Activated T-helper 1 cell treated with anti-CD3 and anti-CD28 coated beads, Interleukin-2, amount 50 U/mL, for 16 hours (primary cell): ENCODE measurements at places on chromosomes 3 and 15.

DNA sequence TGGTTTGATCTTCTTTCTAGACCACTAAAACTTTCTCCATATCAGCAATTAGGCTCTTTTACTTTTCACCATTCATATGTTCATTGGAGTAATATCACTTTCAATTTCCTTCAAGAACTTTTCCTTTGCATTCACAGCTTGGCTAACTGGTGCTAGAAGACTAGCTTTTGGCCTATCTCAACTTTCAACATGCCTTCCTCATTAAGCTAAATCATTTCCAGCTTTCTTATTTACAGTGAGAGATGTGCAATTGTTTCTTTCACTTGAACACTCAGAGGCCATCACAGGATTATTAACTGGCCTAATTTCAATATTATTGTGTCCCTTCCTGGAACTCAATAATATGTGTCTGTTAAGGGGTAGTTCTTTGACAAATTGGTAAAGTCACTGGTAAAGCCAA lies 42.8 kb upstream of the PLOD2 start:
- no peak for DNase-seq

- DNase-seq = no peak
Measured at GRCh38 chr15:78775472-78775871, 35.8 kb downstream of the ADAMTS7 start.

DNA sequence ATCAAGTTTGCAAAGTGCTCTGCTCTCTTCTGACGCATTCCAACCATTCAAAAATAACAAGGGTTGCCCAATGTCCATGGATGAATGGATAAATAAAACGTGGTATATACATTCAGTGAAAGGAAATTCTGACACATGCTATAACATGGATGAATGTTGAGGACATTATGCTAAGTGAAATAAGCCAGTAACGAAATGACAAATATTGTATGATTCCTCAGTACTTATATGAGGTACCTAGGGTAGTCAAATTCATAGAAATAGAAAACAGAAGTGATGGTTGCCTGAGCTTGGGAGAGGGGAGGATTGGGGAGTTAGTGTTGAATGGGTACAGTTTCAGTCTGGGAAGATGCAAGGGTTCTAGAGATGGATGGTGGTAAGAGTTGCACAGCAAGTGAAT lies 33.9 kb downstream of the SH3BP5 start:
- DNase-seq = no peak

DNA sequence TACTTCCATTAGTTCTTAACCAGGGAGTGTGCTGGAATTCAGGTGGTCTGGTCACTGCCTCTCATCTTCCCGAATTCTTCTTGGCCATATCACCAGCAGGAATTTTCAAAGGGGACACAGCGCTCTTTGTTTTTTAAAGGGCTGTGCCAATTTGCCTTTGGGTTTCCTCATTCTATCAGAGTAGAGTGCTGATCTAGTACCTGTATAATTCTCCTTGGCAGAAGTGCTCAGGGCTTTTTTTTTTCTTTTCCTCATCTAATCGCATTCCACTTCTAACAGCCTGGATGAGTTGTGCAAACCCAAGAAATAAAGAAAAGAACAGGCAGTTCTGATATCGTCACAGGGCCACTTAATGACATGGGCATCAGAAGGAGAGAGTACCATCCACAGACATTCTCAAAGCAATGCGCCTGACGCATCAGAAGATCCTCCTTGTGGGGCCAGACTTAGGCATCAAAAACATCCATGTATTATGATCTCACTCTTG lies 121.0 kb downstream of the ASB7 start:
- DNase-seq = no peak

DNA sequence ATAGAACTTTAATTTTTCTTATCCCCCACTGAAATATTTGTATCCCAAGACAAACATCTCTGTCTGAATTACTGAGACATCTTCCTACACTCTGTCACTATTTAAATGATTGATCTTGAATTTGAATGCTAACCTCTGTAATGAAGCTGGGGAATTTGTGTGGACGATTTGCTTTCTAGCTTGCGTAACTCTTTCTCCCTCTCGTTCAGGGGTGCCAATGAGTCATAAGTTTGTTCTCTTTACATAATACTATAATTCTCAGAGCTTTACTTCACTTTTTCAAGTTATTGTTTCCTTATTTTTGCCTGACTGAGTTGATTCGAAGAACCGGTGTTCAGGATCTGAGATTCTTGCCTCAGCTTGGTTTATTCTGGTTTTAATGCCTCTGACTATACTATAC lies 783.3 kb upstream of the CADM2 start:
- no peak for DNase-seq

- DNase-seq = no peak
Measured at GRCh38 chr3:1394188-1394587, 301.4 kb downstream of the CNTN6 start.

DNA sequence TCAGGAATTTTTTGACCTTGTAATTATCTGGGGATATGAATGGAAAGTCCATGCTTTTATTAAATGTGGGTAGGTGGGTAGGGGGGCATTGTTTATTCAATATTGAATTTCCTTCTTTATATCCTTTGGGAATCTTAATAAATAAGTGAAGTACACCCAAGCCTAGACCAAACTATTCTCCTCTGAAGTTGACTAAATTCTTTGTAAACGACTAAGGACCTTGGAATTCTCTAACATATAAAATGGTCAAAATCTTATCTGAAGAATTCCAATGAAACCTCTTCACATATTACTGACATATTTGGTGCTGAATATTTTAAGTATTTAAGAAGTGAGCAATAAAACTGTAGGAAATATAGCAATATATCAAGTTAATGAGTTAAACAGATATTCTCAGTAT lies 1432.1 kb upstream of the GBE1 start:
- DNase-seq = no peak

GRCh38 chr3:151216641-151217607 lies 13.9 kb upstream of the GPR171 start:
- no peak for DNase-seq

DNA sequence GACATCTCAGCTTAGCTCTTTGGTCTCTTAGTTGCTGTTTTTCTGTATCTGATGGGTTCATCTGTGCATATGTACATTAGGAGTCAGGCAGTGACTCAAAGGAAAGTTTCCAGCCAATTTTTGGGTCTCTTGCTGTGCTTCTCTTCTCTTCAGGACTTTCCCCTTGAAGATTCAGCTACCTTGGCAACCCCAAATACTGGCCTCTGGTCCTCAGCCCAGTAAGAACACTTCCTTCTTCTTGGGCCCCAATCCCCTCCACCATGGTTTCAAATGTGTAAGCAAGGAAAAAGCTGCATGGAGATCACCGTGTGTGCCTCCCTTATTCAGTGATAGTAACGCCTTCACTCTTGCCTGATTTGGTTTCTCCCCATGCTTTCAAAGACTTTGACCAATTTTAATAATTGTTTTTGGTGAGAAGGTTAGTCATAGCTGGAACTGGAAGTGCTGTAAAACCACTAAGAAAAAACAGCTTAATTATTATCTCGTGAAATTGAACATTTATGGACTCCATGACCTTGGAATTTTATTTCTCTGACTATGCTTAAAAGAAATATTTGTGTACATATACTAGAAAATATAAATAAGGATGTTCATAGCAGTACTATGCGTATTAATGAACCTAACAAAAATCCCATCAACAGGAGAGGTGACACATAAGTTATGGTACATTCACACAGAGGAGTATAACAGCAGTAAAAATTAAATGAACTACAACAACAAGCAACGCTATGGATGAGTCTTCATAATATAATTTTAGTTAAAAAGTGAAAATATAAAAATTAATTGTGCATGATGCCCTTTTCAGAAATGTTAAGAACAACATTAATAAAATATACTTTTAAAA lies 125.3 kb upstream of the BCL6 start:
- DNase-seq = no peak

GRCh38 chr3:42800251-42800650 lies 4.0 kb downstream of the HIGD1A start:
- no peak for DNase-seq

- no peak for DNase-seq
Measured at GRCh38 chr3:101846709-101847108, 2.6 kb upstream of the NFKBIZ start.

DNA sequence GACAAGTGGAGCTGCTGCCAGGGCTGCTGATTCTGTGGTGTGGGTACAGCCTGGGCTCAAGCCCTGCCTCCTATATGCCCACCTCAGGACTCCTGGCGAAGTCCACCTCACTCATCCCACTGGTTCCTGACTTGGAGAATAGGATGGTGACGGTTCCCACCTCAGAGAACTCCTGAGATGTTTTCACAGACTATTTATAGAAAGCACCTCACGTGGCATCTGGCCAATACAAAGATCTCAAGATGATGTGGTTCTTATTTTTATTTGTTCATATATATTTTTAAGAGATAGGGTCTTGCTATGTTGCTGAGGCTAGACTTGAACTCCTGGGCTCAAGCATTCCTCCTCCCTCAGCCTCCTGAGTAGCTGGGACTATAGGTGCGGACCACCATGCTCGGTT lies 236.9 kb upstream of the BHLHE40 start:
- DNase-seq = no peak

DNA sequence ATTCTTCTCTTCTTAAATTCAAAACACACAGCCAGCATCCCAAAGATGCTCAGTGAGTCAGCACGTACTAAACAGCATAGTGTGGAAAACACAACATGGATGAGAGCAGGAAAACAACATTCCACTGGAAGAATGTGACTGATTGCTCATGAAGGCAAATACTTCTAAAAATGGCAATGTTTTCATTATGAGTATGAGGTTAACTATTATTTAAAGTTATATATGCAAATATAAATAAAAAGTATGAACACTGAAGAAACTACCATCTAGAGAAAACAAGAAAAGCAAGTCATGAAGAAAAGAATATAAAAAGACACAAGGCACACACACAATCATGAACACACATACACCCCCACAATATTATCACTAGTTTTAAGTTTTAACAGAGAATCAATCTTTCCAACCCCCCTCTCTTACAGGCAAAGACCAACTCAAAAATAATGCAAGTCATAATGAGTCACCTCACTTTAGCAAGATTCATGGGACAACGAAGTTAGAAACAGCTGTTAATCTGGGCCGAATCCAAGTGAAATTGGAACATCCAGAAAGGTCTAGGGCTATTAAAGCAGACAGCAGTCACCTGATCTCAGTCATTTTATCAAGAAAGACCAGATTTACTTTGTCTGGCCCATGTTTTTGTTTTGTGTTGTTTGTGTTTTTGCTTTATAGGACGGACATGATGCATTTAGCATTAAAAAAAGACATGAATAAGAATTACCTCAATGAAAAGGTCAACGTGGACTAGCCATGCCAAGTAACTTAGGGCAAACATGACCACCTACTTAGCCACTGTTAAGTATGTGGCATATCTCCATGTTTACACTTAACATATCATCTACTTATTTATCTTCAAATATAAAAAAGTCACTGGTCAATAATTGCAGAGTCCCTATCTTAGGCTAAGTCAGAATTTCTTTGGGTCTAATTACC lies 18.1 kb downstream of the GBE1 start:
- no peak for DNase-seq

DNA sequence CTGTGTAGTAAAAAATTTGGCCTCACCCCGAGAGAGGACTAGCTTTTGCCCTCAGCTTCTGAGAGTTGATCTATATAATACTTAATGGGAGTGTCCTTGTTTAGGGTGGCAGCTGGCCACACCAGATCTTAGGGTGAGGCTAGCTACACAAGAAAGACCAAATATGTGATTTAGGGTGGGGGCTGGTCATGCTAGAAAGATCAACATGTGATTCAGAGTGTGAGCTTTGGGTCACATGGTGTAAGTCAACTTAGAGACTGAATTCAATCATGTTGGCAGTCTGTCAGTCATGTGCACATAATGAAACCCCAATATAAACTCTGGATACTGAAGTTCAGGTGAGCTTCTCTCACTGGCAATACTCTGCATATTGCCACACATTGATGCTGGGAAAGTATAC lies 120.7 kb upstream of the DAZL start:
- no peak for DNase-seq

DNA sequence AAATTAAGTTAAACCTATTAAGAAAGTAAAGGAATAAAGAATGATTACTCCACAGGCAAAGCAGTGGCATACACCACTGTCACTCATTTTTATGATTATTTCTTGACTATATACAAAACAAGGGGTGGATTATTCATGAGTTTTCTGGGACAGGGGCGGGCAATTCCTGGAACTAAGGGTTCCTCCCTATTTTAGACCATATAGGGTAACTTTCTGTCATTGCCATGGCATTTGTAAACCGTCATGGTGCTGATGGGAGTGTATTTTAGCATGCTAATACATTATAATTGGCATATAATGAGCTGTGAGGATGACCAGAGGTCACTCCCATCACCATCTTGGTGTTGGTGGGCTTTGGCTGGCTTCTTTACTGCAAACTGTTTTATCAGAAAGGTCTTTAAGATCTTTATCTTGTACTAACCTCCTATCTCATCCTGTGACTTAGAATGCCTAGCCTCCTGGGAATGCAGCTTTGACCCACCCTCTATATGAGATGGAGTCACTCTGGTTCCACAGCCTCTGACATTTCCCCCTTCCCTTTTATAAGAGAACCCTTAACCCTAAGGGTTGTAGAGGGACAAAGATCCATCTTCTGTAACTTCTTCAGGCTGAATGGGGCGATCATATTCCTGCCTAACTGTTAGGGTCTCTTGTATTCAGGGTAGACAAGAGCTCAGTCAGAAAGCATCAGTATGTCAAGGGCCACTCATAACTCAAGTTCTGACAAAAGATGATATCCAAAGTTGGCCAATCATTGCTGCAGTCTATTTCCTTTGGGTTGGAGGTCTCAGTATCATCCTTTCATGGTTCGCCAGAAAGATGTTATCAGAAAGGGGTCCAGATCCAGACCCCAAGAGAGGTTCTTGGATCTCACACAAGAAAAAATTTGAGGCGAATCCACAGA lies 79.5 kb upstream of the LIPC start:
- DNase-seq = no peak

- no peak for DNase-seq
Measured at GRCh38 chr3:138717348-138717747, 108.8 kb downstream of the FAIM start.

DNA sequence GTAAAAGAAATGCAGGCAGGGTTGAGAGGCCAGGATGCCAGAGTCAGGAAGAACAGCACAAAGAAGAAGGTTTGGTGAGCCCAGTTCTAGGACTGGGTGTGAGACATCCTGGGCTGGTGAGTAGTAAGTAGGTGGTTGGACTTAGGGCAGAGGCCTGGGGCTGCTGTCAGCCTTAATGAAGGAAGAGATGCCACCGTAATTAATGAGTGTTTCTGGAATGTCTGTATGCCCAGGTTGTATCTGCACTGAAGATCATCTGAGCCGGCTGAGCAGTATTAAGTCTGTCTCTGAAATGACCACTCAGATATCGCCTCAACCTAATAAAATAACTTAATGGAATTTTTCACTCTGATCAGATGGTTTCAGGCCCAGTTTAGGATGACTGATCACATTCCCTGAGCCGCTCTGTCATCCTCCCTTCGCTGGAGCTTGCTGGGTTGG lies 532.9 kb upstream of the IL12A start:
- no peak for DNase-seq

DNA sequence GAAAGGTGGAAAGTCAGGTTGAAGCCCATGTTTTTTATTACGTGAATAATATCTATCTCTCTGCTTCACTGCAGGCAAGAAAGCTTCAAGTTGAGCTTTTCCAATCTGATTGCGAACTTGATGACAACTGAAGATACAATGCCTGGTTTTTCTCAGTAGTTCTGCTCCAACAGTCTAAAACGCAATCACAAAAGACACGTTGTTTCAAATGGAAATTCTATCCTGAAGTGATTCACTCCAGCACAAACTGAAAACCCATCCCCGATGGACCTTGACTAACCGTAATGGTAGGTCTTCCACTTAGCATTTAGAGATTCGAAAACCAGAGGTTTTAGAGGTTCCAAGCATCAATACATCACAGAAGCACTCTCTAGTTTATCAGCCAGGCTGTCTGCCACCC lies 10.6 kb downstream of the B4GALT4 start:
- no peak for DNase-seq
